ENCODE measurements at places on chromosomes 6 and 20.

DNA sequence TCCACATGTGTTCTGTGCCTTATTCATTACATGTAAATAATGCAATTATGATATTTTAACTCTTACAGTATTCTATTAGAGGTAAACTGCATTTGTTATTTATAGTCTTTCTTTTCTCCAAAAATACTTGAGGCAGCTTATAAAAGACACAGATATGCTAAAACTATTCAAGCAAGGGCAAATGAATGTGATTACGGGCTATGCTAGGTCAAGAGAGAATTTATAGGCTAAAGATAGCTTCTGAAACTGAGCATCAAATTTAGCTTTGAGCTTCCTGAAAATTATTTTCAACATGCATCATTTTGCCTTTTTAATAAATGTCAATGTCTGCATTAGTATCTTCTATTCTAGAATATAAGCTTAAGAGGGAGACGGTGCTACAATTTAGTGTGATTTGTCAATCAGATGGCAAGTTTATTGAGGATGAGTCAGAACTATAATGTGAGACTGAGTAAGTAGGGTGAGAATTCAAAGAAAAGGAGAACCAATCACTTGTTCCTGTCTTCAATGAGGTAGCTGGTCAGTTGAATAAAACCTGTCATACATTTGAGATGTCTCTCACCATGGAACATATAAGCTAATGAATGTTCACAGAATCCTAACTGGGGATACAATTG, 669.4 kb upstream of the CITED2 start:
- no peak for DNase-seq

- DNase-seq, result no peak
Observed at GRCh38 chr6:8908638-8909037, 473.3 kb upstream of the SLC35B3 start.

DNA sequence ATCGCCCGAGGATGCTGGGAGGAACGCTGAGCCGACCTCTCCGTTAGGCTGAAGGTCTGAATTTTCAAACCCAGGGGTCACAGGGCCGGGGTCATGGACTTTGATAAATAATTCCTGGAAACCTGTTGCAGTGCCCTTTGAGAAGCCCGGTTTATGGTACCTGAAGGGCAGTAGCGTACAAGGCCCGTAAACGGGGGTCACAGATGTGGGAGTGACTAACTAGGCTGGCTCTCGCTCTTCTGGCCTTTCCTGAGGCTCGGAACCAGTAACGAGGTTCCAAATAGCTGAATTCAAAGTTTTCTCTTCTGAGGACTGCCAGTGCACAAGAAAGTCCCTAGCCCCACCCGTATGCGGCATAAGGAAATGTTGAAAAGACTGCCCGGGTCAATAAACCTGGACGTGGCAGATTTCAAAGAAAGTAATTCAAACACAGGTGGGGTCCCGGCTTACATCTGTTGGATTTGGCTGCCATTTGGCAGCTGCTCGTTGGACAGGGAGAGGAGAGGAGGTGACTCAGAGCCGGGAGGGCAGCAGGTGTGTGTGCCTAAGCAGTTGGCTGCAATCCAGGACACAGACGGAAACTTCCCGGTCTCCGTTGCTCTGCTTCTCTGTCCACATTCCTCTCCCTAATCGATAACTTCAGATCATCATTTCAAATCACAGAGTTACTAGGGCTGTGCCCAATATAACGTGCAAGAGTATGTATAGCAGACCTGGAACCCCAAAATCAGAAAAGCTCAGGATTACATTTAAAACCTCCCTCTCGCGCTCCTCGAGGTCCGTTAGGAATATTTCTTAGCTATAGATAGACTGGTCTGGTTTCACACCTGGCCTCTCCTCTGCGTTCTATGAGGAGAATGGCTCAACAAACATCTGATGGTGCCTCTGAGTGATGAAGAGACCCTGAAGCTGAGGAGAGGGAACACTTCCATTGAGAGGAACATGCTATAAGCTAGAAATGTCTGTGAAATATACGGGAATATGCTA, 765 bp upstream of the GMDS start:
- peak; percentile 47 for DNase-seq

- DNase-seq, result no peak
Observed at GRCh38 chr6:55901765-55902270, 26.4 kb upstream of the BMP5 start.

- DNase-seq, result no peak
Observed at GRCh38 chr6:92024110-92024509, 1395.2 kb downstream of the EPHA7 start.

- DNase-seq, result no peak
Observed at GRCh38 chr6:127164565-127164964, 46.1 kb downstream of the RSPO3 start.

- DNase-seq, result no peak
Observed at GRCh38 chr6:75788894-75789293, 39.9 kb downstream of the MYO6 start.

- DNase-seq, result no peak
Observed at GRCh38 chr6:13235339-13235738, 93.0 kb downstream of the TBC1D7 start.

DNA sequence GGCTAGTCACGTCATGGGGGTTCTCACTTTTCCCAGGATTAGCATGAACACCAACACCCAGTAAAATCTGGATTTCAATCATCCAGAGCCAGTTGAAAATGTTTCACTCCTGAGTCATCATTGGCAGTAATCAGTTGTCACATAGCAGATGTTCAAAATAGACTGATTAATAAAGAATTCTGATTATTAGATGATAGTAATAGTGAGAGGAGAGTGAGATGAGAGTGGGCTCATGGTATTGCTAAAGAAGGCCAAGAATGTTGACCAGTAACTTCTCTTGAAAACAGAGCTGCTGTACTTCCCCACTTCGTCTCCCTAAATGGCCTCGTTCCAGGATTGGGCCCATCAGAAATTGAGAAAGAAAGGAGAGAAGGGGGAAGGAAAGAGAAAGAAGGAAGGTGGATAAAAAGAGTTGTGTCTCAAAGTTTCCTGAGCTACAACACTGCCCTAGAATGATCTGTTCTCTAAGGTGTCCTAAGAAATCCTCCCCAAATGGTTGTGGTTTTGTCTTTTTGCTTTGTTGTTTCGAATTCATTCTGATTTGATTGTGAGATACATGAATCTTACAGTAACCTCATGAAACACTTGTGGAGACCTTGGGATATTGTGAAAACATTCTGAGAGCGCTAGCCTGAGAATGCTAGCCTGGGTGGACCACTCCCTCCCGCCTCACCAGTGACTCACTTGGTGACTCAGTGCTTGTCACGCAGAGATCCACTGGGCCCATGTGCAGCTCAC, 502.2 kb upstream of the JARID2 start:
- DNase-seq, result no peak

DNA sequence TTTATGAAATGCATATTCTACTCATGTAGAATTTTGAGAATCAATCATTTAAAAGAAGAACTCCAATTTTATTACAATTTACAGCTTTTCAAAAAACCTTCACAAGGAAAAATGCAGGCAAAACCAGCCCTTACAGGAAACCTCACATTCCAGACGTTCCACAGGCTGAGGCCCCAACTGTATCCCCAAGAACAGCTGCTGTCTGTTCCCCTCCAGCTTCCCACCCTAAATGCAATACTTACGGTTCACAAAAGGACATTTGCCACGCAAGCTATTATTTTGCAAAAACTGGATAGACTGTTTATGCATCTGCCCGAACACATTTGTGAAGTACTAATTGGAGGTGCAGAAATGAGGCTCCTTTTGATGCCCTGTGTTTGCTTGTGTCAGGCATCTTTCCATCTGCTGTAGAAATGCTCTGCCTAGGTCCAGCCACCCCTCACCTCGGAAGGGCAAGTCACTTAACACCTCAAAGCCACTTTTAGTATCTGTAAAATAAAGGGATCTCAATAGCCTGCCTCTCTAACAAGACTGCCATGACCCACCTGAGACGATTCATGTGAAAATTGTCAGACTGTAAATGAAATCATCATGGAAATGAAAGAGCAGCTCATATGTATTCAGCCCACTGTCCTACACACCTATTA, 26.5 kb downstream of the PDE10A start:
- no peak for DNase-seq

DNA sequence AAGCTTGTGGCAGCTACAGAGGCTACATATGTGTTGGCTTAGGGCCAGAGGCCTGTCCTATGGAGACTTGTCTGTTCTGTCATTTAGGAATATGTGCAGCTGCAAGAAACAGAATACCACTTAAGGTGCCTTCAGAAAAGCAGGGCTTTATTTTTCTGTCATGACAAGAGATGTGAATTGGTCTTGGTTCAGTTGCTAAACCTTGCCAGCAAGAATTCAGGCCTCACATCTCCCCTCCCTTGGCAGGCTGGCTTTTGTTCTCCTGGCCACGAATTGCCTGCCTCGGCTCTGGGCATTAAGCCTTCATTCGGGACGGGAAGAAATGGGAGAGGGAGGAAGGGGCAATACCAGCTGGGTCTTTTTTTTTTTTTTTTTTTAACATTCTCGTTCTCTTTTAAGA, 82.4 kb upstream of the TGM3 start:
- DNase-seq, result no peak

DNA sequence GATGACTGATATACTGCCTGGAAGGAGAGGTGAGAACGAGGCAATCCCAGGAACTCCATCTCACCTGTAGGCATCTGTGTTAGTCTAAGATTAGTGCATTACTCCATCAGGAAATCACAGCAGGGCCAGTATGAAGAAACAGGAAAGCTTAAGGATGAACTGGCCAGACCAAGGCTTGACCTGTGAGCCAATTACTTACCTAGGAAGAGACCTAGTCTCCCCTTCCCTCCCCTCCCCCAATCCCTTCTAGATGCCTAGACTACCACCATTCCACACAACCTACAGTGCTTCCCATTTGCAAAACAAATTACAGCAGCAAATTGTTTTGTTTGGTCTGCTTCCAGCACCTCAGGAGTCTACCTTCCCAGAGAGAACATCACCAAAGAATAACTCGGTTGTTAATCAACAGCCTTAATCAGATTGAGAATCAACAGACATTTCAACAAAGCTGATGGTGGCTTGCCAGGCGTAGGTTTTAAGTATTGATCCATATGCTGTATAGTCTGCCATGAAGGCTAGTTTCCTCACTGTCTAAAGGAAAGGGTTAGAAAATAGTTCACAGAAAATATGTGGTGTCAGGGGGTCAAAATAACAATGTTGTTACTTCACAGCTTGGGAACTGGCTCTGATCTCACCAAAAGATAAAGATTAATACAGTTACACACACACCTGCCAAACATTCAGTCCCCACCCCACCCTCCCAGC, 10.1 kb downstream of the PKHD1 start:
- DNase-seq, result no peak

DNA sequence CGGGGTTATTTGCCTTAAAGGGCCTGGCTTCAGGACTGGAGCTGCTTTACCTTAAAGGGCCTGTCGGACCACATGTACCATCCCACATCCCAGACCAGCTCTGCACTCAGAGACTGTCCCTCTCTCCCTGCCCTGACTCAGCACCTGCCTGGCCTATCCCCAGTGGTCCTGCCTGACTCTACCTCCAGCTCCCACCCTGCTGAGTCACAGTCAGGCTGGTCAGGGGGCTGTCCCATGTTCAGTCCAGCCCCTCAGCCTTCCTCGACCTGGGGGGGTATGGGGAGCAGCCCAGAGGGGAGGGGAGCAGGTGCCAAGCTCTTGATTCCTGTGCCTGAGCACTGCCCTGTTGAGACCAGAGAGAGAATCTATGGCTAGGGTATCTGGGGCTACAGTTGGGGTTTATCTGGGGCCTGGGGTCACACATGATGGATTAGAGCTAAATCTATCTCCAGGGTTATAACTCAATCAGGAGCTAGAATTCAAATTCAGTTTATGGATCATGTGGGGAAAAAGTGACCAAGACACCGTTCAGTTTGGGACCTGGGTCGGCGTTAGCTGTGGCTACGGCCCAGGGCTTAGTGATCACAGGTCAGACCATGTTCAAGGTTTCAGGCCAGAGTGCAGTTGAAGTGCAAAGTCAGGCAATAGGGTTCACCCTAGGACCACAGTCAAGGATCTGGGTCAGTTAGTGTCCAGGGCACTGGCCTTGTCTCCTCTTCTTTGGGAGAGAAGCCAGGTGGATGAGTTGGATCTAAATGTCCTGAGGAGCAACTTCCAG, 9.4 kb upstream of the TRIB3 start:
- no peak for DNase-seq

DNA sequence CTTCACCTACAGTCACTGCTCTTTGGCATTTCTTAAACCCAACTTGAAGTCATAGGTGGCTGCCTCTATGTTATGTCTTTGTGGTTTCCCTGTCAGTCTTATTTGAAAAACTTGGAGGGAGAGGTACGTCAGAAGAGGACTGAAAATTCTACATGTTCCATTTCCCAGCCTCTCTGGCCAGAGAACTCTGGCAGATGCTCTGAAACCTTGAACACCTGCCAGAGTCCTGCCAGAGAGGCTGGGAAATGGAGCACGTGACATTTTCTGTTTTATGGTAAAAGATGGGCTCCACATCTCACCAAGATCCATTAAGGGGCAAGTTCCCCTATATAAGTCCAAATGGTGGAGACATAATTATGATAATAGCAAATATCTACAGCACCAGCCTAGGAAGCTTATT, 99.5 kb downstream of the MAFB start:
- no peak for DNase-seq

GRCh38 chr6:582370-582769, 74.5 kb downstream of the HUS1B start:
- no peak for DNase-seq

- DNase-seq, result no peak
Observed at GRCh38 chr6:156996265-156996664, 219.1 kb downstream of the ARID1B start.

GRCh38 chr20:14997791-14998190, 660.4 kb upstream of the FLRT3 start:
- no peak for DNase-seq

- DNase-seq, result no peak
Observed at GRCh38 chr6:52621631-52622030, 44.8 kb upstream of the TRAM2 start.

DNA sequence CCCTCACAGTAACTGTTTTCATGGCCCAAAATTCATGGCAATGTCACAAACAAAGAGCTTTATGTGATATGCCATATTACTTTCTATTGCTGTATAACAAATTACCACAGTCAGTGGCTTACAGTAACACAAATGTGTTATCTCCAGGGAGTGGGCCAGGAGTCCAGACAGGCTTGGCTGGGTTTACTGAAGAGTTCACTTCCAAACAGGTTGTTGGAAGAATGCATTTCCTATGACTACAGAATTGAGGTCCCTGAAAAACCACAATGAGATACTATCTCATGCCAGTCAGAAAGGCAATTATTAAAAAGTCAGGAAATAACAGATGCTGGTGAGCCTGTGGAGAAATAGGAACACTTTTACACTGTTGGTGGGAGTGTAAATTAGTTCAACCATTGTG, 431.9 kb downstream of the PKHD1 start:
- DNase-seq, result no peak

DNA sequence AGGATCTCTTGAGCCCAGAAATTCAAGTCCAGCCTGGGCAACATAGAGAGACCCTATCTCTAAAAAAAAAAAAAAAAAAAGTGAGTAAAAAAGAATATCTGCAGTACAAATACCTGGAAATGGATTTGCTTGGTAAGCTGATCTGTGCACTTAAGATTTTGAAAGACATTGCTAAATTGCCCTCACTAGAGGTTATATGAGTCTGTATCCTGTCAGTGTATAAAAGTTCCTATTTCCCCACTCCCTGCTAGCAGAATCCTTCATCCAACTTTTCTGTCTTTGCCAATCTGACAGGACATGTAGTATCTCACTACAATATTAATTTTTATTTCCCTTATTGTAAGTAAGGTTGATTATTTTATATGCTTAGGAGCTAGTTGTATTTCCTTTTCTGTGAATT, 36.1 kb downstream of the BICRAL start:
- DNase-seq, result no peak

Data from effector CD4-positive, alpha-beta T cell (primary cell).